Activated CD4-positive, CD25-positive, alpha-beta regulatory T cell (primary cell): ENCODE measurements at places on chromosomes 4 and X.

DNA sequence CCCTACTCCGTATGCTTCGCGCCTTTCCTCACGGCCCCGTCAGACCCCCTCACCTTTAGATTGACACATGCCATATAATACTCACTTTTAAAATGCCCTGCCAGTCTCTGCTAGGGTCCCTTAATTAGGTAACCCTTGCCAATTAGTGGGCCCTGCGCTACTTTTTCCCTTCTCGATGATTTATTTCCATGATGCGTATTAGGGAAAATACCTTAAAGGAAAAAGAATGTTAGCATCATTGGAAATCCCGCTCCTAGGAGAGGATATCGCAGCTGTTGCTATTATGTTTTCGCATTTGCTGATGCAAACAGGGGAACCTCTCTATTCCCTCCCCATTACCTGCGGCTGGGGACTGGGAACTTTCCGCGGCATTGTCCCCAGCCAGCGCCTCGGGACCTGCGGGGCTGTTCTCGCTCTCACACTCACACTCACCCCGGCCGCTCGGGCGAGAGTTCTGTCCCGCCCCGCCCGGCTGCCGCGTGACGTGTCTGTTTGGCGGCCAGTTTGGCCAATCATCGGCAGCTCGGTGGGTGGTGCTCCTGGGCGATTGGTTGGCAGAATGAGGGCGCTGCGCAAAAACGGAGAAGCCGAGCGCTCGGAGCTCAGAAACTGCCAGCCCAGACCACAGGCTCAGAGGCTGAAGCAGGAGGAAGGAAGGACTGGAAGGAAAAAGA is at the start of gene PCDH10:
TSS of gene PCDH10 (plus strand) at position 605 of the 674 bp plus-strand sequence. CDS start 847 bp downstream, outside the sequence.
- no peak for DNase-seq

DNA sequence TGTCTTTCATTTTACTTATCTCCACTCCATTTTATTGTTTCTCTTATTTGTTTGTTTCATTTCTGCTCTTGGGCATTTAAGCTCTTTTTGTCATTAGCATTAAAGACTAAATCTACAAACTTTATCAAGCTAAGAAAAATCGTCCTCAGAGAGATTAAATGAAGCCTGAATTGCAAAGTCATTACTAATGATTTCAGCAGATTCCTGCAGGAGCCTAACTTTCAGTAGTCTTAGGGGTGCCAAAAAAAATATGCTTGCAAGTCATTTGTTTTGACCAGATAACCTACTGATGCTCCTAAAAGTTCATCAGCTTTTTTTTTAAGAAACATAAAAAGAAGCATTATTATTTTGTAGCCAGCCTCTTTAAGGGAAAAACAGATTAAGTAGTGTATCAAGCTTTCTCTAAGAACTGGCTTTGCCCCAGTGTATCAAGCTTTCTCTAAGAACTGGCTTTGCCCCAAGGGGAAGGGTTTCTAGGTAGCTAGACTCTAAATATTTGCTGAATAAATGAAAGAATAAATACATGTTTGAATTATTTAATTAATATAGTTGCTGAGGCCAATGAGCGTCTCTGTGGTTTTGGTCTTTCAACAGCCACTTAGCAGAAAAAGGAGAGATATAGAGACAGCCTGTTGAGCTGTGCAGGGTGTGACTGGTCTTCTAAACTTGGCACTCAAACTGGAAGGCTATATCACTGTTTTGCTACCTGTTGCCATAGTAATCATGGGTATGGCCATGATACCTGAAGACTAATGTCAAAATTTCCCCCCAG is 174.2 kb downstream of the BTC start:
- no peak for DNase-seq

DNA sequence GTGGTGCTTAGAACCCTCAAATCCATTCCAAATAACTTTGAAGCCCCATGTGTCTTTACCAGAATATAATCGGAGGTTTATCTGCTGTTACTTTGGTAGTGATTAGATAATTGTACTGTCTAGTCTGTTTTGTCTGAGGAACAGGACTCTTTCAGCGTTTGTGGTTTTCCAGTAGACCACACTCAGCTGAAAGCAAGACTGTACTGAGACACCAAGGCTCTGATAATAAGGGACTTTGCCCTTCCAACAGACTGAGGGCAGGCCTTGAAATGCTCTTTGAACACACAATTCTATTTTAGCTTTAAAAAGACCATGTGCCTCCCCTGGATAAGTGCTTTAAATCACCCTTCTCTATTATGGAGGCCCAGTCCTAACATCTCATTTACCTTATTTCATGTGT is 76.1 kb downstream of the KLHL8 start:
- DNase-seq, result no peak

GRCh38 chr4:89101256-89102161 is 9.8 kb upstream of the TIGD2 start:
- DNase-seq, result no peak

DNA sequence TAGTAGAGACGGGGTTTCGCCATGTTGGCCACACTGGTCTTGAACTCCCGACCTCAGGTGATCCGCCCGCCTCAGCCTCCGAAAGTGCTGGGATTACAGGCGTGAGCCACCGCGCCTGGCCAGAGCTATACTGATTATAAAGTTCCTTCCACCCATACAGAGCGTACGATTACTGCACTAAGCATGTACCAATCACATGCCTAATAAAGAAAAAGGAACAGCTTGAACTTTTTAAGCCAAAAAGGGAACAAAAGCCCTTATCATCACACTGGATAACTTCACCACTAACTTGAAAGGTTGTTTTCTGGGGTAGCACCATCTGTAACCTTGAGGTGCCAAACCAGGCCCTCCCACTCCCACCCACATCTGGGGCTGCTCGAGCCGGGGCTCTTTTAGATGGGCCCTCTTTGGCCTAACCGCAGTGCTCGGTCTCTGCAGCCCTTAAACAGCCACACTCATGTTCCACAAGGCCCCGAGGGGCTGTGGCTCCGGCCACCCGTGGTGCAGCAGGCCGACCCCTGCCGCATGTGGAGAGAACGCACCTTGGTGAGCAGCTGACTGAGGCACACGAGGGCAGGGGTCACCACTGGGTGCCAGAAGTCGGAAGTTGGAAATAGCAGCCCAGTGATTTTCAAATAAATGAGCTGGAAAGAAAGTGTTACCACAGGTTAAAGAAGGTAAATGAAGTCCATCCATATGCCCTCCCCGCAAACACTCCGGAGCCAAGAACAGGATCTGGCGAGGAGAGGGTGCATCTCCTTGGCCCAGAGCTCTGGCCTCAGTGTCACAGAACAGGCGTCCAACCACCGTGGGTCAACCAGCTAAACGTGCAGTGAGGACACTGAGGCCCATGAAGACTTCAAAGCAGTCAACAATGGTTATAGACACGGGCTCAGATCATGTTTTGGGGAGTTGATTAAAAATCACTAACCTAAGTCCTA is 18.4 kb downstream of the NOP14 start:
- no peak for DNase-seq

- peak; percentile 66 for DNase-seq
Measured at GRCh38 chr4:44726038-44726871, at the start of gene GNPDA2. TSS of gene GNPDA2 (minus strand) at chr4:44726556. CDS start at chr4:44722207, 4,349 bp downstream.

- DNase-seq, result no peak
Measured at GRCh38 chrX:39144956-39145355, 343.7 kb downstream of the MID1IP1 start.

DNA sequence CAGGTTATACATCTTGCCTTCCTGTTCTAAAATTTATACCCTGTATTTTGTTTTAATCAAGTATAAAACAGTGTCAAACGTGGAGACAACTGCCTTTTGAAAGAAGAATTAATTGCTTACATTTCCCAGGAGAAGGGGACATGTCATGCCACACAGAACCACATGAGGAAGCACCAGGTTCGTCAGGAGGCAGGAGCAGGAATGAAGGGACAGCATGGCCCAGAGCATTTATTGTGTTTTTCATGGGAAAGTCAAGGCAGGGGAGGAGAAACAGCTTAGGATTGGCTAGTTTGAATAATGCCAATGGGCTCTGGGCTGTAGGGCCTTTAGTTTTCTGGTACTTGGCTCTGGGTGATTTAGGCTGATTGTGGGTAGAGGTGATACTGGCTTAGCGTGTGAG is 203.7 kb downstream of the CFAP299 start:
- DNase-seq, result no peak
